ENCODE measurements at places on chromosomes 16 and 17.

GRCh38 chr17:55384643-55385232, 36.9 kb downstream of the MMD start:
- no peak for DNase-seq

DNA sequence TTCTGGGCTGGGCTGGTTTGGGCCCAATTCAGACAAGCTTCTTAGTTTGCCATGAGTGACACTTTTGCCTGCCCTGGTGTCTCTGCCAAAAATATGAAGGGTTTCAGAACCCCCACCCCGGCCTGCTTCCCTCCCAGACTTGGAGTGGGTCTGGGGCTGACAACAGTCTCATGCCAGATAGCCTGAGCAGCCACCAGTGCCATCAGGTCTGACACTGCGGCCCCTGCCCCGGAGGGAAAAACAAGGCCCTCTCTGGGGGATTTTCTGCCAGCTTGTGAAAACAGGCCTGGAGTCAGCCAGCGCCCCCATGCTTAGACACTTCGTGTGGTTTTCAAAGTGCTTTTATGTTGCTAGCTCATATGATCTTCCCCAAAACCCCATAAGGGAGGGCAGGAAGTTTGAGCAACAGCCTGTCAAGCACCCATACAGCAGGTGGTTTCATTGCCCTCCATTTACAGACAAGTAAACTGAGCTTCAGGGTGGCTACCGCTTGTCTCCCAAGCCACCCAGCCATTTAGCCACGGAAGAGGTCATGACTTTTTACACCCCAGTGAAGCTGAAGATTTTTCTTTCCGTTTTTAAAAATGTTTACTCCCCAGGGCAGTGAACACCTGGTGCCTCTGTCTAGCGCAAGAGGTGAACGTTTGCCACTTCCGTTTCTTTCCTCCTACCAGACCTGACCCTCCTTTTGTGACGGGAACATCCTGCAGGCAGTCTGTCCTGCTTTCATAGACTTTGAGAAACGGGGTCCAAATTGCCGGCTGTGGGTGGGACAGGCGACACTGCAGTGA, 300.6 kb downstream of the SEC14L1 start:
- DNase-seq, result peak; percentile 72

DNA sequence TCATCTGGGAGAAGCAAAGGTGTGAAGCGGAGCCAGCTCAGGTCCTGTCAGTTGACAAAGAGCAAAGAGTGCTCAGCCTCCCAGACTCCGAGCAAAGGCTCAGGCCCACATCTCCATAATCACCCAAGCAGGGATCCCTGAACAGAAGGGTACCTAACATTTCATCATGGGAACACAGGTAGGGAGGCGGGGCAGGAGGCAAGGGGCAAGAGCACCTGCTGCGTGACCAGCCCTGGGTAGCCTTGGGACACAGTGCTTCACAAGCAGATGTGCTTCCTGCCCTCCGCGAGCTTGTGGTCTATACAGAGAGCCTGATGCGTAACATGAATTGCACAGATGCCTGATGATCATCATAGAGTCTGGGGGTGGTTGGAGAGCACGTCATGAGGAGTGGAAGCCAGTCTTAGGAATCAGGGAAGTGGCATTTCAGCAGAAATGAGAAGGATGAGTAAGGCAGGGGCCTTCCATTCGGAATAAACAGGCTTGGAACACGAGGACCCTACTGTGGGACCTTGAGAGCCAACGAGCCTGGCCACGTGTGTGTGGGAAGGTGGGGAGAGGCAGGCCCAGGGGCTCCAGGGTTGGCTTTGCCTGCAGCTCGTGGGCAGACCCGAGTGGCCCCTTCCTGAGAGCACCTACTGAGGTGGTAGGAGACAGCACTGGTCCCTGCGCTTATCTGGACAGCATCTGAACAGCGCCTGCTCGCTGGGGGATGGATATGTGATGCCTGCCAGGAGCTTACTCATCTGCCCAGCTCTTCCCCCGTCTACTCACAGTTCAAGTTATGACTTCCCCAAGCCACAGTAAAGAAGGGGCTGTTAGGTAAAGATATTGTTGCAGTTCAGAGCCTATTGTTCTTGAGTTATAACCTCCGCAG, 125.8 kb downstream of the CCDC182 start:
- no peak for DNase-seq

DNA sequence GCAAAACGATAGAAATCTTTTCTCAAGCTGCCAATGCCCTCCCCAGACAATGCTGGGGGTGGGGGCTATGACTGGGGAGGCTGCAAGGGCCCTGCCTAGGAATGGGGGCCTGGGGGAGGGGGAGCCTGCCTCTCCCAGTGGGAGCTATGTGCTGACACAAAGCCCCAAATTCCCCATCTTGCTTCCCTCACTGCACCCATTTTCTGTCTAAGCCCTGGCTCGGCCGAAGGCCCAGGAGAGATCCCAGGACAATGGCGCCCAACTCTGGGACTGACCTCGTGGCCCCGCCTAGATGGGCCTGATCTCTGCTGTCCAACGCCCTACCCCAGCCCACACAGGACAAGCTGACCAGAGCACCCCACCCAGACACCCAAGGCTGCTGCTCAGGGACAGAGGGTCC, 11.1 kb upstream of the KCNJ12 start:
- DNase-seq, result no peak

- no peak for DNase-seq
Observed at GRCh38 chr17:66602659-66603384, 232.1 kb upstream of the CACNG5 start.

GRCh38 chr17:62735044-62735651, 73.0 kb downstream of the MARCHF10 start:
- no peak for DNase-seq

DNA sequence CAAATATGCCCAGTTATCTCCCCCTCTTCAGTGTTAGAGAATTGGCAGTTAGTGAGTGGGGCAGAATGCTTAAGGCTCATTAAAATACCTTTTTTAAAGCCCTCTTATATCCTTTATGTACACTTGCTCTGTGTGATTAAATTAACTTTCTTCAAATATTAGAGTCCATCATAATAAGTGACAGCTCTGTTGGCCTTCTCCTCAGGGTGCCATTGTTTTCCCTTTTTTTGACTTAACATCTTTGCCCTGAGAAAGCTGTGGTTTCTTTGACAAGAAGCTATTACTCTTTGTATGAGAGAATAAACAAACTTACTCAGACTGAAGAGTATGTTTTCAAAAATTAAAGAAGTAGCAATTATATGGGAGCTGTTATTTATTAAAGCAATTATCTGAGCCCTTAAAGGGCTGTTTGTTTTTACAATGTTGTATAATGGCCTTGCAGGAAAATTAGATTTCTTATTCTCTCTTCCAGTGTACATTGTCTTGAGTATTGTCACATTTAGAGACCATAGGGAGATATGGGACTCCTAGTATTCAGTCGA, 13.4 kb downstream of the RBBP6 start:
- no peak for DNase-seq

DNA sequence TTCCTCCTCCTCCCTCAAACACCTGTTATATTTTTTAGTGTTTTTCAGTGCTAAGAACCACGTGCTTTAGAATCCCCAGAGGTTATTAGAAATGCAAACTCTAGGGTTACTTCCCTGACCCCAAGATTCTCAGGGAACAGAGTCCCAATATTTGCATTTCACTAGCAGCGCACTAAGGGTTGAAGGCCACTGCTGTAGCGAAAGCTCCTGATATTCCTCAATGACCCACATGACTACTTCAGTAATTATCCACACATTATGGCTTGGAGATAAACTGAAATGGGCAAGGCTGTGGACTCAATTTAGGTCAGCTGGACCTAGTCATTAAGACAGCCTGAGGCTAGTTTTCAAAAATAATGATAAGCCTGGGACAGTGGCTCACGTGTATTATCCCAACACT, 78.5 kb upstream of the BCAR1 start:
- no peak for DNase-seq

DNA sequence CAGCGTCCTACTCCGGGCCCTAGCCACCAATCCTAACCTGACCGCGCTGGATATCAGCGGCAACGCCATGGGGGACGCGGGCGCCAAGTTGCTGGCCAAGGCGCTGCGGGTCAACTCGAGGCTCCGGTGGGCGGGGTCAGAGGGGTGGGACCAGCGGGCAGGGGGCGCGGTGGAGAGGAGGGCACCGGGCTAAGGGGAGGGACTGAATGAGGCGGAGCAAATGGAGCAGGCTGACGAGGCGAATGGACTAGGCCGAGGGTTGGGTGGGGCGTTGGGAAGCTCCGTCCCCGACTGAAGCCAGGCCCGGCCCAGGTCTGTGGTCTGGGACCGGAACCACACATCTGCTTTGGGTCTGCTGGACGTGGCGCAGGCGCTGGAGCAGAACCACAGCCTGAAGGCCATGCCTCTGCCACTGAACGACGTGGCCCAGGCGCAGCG, 4.6 kb downstream of the CARMIL2 start:
- no peak for DNase-seq

DNA sequence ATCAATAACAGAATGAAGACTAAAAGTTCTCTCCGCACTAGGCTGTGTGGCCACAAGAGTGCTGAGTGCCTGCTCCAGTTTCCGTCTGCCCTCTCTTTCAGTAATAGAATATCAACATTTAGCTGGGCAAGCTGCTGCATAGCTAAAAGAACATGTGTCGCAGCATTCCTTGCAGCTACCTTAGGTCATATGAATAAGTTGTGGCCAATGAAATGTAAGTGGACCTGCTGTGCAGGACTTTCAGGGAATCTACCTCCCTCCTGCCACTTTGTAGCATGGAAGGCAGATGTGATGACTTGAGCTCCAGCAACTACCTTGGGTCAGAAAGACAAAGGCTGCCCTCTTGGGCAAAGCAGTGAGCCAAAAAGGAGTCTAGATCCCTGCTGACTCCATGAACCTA, 25.4 kb downstream of the SLC39A11 start:
- no peak for DNase-seq

- no peak for DNase-seq
Observed at GRCh38 chr16:30346286-30346685, 8.8 kb downstream of the CD2BP2 start.

GRCh38 chr16:2473999-2474876, 689 bp upstream of the TBC1D24 start:
- no peak for DNase-seq

GRCh38 chr16:275786-276232, at the start of gene RGS11:
Gene RGS11, minus strand, starts transcription at chr16:275944. Its CDS starts 33 bp downstream, at chr16:275911.
- DNase-seq, result no peak

DNA sequence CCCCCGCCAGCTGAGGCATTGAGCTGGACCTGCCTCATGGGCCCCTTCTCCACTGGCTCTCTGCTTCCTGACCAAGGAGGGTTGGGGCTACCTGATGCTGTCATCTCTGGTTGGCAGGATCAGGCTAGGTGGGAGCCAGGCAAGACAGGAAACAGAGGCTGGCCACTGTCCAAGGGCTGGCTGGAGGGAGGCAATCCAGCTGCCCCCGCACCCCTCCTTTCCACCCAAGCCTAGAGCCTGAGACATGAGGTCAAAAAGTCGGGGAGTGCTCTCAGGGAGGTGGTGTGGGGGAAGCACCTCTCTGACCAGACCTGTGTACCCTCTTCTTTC, 14.5 kb downstream of the NGFR start:
- no peak for DNase-seq

DNA sequence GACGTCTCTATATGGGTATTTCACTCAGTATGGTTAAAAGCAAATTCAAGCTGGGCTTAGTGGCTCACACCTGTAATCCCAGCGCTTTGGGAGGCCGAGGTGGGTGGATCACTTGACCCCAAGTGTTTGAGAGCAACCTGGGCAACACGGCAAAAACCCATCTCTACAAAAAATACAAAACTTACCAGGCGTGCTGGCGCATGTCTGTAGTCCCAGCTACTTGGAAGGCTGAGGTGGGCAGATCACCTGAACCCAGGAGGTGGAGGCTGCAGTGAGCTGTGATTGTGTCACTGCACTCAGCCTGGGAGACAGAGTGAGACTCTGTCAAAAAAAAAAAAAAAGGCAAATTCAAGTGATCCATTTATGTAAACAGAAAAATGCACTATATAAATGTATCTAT, 1.3 kb upstream of the TNFRSF17 start:
- no peak for DNase-seq

DNA sequence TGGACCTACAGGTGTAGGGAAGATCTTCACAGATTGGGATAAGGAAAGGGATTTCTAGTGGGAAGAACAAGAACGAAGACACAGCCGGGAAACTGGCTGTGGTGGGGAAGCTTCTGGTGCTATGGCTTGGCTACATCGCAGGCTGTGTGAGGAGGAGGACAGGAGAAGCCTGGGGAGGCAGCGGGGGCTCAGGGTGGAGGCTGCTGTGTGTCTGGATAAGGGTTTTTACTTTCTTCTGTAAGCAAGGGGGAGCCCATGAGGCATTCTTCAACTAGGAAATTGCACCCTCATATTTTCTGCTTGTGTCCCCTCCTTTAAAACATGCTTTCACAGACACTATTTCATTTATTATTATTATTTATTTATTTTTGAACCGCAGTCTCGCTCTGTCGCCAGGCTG, 2.9 kb upstream of the RHBDF2 start:
- no peak for DNase-seq

DNA sequence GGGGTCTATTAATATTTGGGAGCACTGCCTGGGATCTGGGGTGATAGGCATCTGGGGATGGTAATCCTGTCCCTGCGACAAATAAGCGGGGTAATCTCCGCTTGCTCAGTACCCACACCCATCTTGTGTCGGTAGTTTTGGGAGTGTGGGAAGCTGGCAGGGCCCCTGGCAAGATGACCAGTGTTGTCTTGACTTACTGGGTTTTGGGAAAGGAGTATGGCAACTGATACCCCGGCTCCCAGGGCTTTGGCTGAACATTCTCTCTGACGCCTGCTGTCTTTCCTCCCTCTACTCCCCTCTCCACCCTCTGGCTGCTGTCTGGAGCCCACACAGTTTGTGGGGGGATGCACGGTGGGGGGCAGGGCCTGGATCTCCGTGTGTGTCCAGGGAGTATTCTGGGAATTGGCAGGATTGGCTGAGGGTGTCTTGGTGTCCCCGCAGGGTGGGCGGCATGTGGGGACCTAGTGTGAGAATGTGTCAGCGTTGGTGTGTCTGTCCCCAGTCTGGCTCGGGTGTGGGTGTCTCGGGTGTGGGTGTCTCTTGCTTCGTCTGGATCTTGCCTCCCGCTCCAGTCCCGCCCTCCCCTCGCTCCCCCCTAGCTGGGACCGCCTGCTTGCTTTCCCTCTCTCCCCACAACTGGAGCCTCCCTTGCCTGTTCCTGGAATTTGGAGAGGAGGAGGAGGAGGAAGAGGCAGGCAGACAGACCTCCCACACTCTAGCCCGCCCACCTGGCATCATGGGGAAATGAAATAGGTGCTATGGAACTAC, 12.0 kb downstream of the RARA start:
- no peak for DNase-seq

DNA sequence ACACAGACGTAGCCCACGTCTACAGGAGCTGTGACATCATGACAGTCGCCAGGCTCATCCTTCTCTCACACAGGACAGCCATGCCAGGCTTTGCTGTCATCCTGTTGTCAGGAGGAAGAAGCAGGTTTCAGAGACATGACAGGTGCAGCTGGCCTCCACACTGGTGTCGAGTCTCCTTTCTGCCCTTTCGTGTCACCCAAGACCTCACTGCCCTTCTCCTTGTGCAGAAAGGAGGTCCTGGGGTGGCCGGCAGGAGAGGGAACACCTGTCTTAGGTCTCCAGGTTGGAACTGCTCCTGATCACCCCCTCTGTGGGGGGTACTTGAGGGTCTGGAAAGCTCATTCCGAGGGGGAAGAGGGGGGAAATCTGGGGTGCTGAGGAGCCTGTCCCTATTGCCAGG, 41.6 kb upstream of the IRF8 start:
- DNase-seq, result no peak

- DNase-seq, result no peak
Observed at GRCh38 chr17:17510456-17511292, 14.5 kb upstream of the RASD1 start.

Data from stimulated activated CD8-positive, alpha-beta memory T cell treated with anti-CD3 and anti-CD28 coated beads, Interleukin-7, amount 100 ng/mL, for 48 hours (primary cell).